ENCODE measurements at places on chromosomes 2 and 18.
A peak's percentile ranks its signal among the peaks of the same experiment; 100 is the strongest.

DNA sequence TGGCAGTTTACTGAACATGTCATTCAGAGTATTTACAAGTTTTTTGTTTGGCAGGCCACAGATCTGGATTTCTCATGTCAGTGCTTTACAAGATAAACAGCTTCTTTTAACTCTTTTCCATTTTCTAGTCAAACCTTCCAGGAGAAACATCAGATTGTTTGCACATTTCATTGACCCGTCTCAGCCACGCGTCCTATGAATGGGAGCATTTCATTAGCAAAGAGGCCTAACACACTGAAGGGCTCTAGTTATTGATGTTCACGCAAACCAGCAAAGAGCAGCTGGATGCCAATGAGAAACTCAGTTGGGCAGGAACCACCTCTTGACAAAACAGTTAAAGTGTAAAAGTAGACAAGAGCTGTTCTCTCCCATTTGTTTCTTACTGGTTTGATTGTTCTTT is 29.2 kb upstream of the MFF start:
- DNase-seq, result no peak

GRCh38 chr2:119888680-119889079 is 124.2 kb upstream of the EPB41L5 start:
- DNase-seq, result no peak

GRCh38 chr18:32208577-32208976 is 18.7 kb downstream of the MEP1B start:
- no peak for DNase-seq

- peak; percentile 93 for DNase-seq
These were observed 165.0 kb downstream of the ANKRD44 start for GRCh38 chr2:197145471-197146056.

- peak; percentile 30 for DNase-seq
These were observed 23.7 kb downstream of the FAM178B start for GRCh38 chr2:96962567-96963203.

GRCh38 chr2:1286929-1287328 is 126.3 kb upstream of the TPO start:
- no peak for DNase-seq

- DNase-seq, result no peak
These were observed 3.2 kb downstream of the NBAS start for GRCh38 chr2:15557887-15558311.

DNA sequence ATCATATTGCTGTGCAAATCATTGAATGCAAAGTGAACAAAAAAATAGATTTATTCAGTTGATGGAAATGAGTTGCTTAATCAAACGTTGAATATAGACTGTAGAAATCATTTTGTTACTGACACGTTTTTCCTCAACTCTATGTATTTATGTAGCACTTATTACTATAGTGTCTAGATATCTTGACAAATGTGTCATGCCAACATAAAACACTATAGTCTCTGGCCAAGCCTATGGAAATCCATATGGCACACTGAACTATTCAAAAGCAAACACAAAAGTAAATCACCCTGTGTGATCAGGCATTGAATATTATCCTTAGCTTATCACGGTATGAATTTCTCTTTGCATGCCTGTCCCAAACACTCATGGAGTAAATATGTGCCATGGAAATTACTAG is 131.3 kb downstream of the ZNF804A start:
- no peak for DNase-seq

GRCh38 chr2:191321861-191322662 is 76.9 kb downstream of the MYO1B start:
- DNase-seq, result peak; percentile 52

GRCh38 chr2:238064376-238064775 is 3.6 kb downstream of the SCLY start:
- no peak for DNase-seq

GRCh38 chr18:58024139-58024538 is 19.9 kb upstream of the NEDD4L start:
- DNase-seq, result no peak

Measured in inflammatory macrophage (primary cell).